DMS79 treated with DMSO at 0.1 percent for 48 hours (cell line): ENCODE measurements at places on chromosomes 3 and 15.
A peak's percentile ranks its signal among the peaks of the same experiment; 100 is the strongest.

GRCh38 chr3:6264036-6264435, 596.9 kb upstream of the GRM7 start:
- no peak for DNase-seq

DNA sequence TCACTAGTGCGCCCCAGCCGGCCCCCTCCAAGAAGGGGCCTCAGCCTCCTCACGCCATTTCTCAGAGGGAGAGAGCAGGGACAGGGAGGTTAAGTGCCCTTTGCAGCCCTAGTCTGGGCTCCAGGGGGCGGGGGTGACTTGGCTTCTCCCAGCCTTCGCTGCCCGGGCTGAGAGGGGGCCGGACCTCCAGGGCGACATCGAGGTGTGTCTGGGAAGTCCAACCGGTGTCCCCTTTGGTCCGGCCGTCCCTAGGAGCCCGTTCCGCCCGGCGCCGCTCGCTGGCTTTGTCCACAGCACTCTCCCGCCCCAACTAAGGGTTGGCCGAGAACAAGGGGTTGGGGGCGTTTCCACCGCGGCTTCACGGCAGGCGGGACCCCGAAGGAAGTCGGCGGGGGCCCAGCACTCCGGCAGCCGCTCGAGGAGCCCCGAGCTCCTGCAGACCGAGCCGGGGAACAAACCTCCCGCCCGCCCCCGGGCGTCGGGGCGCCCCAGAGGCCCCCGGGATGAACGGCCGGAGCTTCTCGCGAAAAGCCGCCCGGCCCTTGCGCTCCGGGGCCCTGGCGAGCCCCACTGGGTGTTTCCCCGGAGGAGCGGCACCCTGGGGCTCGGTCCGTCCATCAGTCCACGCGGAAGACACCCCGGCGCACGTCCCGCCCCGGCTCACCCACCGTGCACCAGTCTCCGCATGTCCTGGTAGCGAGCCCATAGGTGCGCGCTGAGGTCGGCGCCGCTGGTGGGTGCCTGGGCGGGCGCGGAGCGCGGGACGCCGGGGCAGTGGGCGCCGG, 627 bp downstream of the NT5DC2 start:
- DNase-seq = no peak

DNA sequence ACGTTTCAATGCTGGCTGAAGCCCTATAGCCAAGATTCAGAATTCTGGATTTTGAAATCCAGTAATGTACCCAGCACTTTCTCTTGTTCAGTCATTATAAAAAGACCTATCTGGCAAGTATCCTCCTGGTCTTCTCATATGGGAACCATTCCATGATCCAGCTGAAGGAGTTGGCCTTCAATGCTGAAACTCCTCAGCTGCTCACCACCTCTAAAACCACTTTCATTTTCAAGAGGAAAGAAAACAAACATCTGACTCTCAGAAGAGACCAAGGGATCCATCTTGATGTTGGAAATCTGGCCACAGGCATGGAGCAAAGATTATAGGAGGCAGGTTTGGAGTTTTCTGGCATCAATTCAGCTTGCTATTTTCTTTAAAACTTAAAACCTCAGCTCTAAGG, 235.4 kb downstream of the FMN1 start:
- DNase-seq = peak; percentile 10

DNA sequence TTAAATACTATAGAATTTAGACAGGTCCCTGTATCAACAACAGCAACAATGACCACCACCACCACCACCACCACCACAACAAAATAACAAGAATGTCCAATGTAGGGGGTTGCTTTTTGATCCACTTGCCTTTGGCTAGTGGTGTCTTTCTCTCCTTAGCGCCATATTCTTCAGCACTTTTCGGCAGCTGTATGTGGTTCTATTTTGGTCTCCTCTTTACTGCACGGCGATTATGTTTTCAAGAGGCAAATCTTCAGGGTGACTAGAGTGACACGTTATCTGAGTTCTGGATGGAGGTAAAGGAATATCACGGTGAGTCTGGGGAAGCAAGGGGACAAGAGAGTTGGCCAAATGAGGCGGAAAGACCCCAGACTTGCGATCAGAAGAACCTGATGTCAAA, 56.1 kb downstream of the ST6GAL1 start:
- no peak for DNase-seq

DNA sequence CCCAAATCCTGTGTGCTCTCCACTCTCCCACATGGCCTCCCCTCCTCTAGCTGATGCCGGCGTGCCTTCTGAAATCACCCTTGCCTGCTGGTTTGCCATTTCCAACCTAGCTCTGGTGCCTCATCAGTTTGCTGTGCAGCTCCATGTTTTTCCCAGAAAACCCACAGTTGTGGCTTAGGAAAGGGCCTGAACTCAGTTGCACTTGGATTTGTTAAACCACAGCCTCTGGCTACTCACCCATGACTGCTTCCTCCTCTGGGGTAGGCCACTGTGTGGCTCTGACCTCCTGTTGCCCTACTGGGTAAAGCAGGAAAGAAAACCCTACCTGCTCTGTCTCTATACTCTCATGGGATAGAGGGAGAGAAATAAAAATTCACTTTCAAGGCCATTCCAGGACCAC, 97.3 kb downstream of the DAPK2 start:
- DNase-seq = no peak
